ENCODE measurements at places on chromosomes 1 and 21.

- peak; percentile 60 for DNase-seq
Measured at GRCh38 chr1:9825093-9826074, 1.6 kb upstream of the CLSTN1 start.

- no peak for DNase-seq
Measured at GRCh38 chr1:160550572-160551034, 27.5 kb upstream of the SLAMF6 start.

GRCh38 chr1:159867664-159868026, 5.2 kb upstream of the VSIG8 start:
- DNase-seq, result no peak

GRCh38 chr1:175158170-175158591, 34.4 kb downstream of the KIAA0040 start:
- no peak for DNase-seq

DNA sequence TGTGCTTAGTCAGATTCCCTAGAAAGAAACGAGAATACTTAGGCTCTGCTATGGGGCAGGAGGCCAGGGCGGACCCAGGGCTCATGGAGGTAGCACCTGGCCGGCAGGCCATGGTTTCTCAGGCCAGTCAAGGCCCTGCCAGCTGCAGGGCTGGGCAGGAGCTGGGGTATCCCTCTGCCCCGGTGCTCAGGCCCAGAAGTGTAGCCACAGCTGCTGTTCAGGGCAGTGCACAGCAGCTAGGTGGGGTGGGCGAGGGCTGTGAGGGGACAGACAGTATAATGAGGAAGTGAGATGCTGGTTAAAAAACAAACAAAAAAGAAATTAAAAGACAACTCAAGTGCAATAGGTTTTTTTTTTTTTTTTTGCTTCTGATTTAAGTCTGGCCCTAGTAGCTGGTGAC, 34.0 kb upstream of the EDN2 start:
- no peak for DNase-seq

- no peak for DNase-seq
Measured at GRCh38 chr1:214111796-214112195, 124.0 kb downstream of the PROX1 start.

DNA sequence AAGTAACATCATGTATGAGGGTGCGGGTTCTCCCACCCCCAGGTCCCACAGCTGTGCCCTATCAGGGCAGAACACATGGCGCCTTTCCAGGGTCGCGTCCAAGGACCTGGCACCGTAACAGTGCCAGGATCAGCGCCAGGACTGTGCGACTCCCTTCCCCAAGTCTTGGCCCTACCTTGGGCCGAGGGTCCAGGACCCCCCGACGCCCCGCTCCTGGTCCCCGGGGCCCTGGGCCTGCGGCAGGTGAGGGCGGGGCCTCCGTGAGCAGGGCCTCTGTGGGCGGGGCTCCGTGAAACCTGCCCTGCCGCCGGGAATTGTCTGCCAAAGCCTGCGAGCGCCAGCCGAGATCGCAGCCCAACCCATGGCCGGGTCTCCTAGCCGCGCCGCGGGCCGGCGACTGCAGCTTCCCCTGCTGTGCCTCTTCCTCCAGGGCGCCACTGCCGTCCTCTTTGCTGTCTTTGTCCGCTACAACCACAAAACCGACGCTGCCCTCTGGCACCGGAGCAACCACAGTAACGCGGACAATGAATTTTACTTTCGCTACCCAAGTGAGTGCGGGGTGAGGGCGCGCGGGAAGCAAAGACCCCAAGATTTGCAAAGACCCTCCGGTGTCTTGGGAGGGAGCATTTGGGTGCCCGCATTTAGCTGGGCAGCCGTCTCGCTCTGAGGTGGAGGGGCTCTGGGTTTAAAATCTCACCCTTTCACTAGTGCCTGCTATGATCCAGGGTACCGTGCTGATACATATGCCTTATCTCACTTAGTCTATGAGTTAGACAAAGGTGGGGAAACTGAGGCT, at the start of gene RHBG:
Gene RHBG (plus strand): TSS at position 323 of the 796 bp plus-strand sequence. CDS start 39 bp downstream, at position 362.
- no peak for DNase-seq

DNA sequence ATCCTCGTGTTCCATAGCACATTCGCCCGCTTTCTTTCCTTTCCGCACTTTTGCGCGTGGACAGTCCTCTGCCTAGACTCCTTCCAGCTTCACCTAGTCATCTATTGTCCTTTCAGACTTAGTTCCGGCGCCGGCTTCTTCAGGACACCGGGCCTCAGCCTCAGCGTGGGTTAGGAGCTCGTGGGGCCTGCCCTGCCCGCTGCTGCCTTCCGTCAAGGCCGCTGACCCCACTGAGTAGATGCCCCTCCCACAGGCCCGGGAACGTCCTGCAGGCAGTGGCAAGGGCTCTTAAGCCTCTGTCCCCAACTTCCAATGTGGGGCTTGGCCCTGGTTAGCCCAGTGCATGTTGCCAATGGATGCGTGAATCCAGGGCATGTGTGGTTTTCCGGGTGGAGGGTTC, 11.4 kb downstream of the DMRTB1 start:
- DNase-seq, result no peak

GRCh38 chr1:54199151-54199764, 572 bp downstream of the CYB5RL start:
- DNase-seq, result no peak

Data from HuH-7.5 (cell line).